ENCODE measurements at places on chromosomes 6 and 20.

DNA sequence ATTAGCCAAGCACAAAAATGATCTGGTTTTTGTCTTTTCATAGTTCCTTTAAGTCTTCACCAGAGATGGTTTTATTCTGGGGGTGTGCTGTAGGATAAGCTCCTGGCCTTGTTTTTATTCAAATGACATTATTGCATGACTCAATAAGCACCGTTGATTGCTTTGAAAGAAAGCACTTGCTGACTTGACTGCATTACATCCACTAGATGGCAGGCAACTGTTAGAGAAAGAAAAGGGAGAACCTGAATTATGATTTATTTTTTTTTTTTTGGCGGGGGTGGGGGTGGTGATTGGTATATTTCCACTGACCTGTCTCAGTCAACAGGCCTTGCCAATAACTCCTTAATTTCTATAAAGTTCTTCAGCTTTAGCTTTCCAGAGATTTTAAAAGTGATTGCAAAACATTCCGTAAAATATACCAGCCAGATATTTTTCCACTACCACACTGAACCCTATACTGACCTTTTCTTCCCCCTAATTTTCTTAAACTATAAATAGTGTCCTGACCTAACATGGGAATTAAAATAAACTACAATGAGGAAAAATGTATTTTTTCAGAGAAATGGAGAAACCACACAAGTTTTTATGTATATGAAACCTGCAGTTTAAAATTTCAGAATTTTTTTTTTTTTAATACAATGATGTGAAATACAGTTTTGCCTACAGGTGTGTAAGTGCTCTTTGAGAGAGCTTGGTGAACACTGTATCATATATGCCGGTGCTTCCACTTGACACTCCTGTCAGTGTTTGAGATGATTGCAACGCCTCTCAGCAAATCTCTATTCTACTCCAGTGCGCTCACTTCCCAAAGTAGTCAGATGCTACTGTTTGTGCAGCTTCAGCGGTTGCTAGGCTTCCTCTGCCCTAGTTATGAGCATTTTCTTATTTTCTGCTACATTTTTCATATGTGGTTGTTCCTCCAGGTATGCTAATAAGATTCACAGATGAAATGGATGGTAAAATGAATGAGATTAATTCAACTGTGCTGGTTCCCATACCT, 274.3 kb downstream of the CD109 start:
- DNase-seq: no peak

DNA sequence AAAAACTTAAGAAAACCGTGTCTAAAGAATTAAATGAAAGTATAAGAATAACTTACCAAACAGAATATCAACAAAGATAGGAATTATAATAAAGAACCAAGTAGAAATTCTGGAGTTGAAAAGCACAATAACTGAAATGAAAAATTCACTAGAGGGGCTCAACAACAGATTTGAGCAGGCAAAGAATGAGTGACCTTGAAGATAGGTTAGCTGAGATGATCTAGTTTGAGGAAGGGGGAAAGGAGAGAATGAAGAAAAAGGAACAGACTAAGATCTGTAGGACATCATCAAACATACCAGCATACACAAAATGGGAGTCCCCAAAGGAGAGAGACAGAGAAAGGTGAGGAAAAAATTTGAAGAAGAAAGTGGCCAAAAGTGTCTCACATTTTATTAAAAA, 37.7 kb upstream of the TULP1 start:
- DNase-seq: no peak

DNA sequence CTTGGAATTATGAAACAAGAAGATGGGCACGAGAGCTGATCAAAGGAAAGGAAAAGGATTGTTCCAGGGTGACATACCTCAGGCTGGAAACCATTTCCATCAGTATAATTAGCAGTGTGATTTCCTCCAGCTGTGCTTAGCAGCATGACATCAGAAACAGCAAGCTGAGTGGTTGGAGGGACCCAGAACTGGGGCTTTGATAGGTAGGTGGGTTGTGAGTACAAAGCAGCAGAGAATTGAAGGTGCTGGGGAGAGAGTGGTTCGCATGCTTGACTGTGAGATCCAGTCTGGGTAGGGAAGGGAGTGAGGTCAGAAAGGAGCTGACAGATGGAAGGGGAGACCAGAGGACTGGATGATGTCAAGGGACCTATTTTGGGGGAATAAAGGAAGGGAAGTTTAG, 90.4 kb downstream of the CD164 start:
- DNase-seq: no peak

GRCh38 chr20:58131151-58131550, 97.3 kb downstream of the ANKRD60 start:
- DNase-seq: no peak

GRCh38 chr6:1665214-1665613, 55.5 kb downstream of the FOXC1 start:
- DNase-seq: peak; percentile 62

- no peak for DNase-seq
Measured at GRCh38 chr6:104473021-104473429, 386.7 kb downstream of the HACE1 start.

GRCh38 chr6:96051555-96051954, 35.8 kb downstream of the FUT9 start:
- DNase-seq: no peak

DNA sequence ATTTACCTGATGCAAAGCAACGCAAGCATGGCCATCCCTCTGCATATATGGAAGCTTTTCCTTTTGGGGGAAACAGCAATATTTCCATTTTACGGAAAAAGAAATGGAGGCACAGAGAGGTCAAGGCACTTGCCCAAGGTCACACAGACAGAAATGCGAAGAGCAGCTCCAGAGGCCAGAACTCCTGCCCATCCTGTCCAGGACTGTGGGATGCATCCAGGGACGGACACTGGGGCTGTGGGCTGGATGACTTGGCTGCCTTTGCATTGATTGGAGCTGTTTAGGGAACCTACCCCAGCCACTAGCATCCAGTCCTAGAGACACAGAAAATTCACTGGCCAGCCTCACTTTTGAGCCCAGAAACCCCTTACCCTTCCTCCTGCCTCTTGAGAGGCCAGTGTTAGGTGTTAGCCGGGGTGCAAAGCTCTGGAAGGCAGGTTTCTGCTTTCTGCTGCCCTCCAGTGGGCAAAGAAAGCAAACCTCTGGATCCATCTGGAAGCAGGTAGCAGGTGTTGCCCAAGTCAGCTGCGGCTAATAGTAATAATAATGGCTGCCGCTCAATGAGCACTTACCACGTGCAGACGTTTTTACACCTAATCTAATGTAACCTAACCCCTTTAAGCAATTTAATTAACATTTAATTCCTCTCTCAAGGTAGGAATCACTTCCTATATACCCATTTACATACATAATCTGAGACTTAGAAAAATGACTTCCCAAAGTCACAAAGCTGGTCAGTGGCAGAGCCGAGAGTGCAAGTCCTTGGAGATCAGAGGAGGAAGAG, 31.7 kb upstream of the CCN5 start:
- peak; percentile 45 for DNase-seq

DNA sequence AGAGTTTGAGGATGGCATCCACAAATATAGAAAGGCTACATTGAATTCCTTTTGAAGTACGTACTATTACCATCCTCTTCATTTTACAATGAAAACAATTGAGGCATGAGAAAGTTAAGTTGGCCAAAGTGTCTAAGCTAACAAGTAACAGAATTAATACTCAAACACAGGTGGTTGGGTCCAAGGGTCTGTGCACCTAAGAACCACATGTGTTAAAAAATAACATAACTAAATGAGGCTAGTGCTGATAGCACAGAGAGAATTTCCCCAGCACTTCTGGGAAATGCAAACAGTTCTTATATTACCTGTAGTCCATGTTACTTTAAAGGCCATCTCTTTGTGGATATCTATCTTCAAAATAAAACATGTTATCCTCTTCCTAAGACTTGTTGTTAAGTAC, 10.5 kb upstream of the KHDRBS2 start:
- DNase-seq: no peak

DNA sequence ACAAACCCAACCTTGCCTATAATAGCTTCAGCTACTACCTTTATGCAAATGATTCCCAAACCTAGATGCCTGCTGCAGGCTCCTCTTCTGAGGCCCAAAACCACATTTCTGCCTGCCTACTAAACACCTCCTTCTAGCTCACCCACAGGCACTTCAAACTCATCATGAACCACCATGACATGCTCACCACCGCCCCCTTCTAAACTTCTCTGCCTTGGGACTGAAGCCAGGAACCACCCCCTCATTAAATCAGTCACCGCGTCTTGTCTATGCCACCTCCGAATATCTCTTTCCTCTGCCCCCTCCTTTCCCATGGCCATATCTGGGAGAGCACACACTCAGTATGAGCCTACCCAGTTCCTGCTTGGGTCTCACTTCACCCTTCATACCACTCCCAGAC, 101.2 kb downstream of the SNAP25 start:
- no peak for DNase-seq

- DNase-seq: no peak
Measured at GRCh38 chr6:134195164-134195906, 122.6 kb downstream of the SGK1 start.

- no peak for DNase-seq
Measured at GRCh38 chr20:25466846-25467245, 59.4 kb downstream of the GINS1 start.

DNA sequence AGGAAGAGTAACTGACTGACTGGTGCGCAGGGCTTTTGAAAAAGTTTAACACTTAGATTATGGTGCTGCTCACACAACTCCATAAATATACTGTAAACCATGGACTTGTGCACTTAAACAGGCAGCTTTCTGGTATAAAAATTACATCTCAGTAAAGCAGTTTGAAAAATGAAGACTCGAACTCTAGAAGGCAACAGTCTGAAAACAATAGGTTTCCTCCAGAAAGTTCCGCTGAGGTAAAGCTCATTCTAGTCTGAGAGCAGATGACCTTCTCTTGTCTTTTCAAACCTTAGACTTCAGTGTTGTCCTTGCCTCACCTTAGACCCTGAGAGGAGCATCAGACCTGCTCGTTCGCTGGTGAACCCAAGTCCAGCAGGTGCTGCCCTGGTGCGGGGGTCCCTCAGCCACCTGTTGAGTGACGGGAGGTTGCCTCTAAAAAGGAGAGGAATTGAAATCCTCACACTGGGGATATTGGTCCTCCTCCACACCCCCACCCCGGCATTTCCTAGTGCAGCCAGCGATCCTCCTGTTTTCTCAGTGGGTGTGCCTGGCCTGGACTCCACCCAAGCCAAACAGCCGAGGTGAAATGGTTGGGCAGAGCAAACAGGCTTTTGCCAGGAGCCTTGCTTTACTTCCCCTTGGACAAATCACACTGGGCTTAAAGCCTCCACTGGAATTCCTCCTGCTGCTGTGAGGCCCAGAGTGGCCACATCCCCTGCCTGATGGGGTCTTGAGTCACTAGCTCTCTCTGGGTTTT, 14.7 kb upstream of the PYGB start:
- DNase-seq: no peak

DNA sequence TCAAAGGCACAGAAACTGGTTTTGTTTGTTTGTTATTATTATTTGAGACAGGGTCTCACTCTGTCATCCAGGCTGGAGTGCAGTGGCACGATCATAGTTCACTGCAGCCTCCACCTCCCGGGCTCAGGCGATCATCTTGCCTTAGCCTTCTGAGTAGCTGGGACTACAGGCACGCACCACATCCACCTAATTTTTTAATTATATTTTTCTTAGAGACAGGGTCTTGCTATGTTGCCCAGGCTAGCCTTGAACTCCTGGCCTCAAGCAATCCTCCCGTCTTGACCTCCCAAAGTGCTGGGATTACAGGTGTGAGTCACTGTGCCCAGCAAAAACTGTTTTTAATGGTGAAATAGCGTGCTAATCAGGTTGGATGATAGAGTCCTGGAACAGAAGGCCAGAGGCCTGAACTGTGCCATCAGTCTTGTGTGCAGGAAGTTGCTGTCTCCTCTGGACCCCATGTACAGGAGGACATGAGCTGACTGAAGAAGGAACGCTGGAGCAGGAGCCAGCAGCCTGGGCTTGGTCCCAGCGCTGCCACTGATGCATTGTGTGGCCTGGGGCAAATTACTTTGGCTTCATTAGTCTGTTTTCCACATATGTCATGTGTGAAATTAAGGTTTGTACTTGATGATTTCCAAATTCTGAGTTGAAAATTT, 4.9 kb downstream of the TM9SF4 start:
- DNase-seq: no peak

DNA sequence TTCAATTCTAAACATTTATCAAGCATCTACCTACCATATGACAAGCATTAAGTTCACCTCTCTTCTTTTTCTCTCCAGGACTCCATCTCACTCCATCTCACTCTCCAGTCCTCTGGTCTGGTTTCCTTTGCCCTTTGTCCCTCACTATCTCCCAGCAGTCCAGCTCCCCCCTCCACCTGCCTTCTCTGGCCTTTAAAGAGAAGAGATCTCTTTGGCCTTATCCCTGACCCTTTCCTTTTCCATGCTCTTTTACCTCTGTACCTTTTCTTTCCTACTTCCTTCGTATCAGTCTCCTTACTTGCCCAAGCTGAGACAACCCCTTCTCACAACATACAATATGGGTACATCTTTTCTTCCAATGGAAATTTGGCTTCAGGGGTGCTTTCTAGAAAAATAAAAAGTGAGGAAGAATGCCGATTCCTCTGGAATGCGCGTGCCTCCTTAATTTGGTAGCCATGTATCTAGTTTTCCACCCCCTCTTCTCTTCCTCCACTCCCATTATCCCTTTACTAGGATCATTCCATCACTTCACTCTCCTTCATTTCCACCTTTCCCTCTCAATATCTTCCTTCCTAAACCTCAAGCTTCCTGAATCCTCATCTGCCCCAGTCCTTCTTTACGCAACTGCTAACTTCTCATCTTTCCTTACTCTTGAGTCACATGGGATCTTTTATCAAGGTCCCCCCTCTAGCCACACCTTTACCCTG, 745 bp upstream of the AGPAT1 start:
- DNase-seq: no peak

DNA sequence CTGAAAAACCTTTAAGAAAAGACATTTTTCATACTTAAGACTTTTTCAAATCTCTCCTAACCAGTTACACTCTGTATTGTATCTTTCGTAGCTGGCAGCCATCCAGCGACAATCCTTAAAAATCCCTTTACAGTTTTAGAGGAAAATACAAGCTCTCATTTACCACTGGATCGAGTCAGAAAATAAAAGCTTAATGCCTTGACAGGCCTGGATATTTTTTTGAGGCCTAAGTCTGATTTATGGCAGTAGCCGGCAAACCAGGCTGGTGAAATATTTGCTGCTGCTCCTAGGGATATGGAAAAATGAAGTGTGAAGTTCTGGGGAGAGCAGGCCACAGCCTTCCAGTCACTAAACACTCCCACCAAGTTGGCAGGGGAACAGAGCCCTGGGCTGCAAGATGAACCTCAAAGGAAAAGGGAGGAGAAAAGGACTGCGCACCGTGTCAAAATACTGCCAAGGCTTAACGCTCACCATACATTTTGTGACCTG, 213.0 kb upstream of the SUPT3H start:
- DNase-seq: no peak

Data from GM12878 (cell line).